ENCODE measurements at places on chromosomes 2 and 18.
A peak's percentile ranks its signal among the peaks of the same experiment; 100 is the strongest.

DNA sequence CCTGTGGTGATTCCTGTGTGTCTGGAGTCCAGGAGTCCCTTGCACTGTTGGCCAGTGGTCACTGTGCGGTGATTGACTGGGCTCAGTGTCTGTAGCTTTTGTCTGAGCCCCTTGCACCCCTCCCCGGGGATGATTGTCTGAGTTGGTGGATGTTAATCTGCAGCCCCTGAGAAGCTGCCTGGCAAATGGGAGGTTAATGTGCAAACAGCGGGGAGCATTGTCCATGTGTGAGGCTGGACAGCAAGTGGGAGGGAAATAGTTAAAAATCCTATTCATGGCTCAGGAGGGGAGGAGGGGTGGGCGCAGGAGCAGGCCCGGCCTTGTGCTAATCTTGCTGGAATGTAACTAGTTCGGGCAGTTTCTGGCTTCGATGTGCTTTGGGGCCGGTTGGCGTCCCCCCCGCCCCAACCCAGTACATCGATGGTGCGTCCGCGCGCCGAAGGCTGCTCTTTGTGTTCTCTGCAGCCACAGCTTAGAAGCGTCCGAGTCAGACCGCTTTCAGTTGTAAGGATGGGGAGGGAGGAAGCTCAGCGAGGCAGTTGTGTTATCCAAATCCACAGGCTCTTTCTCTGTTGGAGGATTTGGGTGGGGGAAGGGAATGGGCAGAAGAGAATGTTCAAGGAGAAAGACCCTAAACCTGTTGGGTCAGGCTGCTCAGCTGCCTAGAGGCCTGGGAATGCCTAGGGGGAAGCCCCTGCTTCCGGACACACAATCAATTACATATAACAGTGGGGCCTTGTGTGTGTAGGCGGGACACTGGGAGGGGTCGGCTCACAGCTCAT is 71.8 kb downstream of the TGOLN2 start:
- DNase-seq: no peak

DNA sequence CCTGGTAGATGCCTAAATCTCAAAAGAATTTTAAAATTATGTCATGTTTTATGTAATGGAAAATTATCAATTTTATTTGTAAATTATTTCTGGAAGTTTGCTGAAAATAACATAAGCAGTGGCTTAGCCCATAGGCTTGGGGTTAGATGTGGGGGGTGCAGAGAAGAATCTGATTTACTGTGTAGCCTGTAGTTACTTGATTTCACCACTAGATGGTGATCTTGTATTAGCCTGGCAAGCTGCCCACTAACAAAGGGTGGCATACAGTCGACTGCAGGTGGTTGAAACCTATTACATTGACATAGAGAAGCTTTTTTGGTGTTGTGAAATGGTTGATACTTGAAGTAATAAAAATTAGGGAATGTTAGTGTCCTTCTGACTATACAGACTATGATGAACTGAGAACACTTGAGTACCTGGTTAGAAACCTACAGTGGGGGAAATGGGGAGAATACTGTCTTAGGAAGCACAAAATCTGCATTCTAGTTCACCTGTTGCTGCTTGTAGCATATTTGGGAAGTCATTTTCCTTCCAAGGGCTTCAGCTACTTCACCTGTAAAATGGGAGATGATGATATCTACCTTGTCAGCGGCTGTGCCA is 191.0 kb upstream of the LHCGR start:
- peak; percentile 6 for DNase-seq

- no peak for DNase-seq
Measured at GRCh38 chr2:107407017-107407416, 419.7 kb upstream of the RGPD4 start.

DNA sequence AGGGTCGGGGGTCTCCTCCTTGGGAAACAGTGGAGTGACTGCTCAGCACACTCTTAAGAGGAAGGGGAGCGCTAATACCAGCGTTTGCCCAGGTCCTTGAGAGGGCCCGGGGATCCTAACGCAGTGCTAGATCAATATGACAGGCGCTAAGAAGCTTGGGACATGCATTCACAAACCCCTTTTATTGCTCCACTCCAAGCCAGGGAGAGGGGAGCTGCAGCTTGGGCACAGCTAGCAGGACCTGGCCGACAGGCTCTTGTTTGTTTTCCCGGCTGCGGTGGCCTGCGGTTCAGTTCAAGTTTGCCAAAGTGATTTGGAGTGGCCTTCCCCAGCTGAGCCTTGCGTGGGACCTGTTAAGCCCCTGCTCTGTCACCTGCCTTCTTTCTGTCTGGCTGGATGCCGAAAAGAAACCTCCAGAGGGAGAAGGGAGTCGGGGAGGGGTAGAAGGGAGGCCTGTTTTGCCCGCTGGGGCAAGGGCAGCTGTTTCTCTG is 152.1 kb downstream of the GLI2 start:
- no peak for DNase-seq

GRCh38 chr2:174120346-174120745 is 128.0 kb downstream of the OLA1 start:
- DNase-seq: no peak
